ENCODE measurements at places on chromosomes 12 and 14.
A peak's percentile ranks its signal among the peaks of the same experiment; 100 is the strongest.

GRCh38 chr14:52058341-52058740 is 10.5 kb downstream of the NID2 start:
- DNase-seq = no peak

DNA sequence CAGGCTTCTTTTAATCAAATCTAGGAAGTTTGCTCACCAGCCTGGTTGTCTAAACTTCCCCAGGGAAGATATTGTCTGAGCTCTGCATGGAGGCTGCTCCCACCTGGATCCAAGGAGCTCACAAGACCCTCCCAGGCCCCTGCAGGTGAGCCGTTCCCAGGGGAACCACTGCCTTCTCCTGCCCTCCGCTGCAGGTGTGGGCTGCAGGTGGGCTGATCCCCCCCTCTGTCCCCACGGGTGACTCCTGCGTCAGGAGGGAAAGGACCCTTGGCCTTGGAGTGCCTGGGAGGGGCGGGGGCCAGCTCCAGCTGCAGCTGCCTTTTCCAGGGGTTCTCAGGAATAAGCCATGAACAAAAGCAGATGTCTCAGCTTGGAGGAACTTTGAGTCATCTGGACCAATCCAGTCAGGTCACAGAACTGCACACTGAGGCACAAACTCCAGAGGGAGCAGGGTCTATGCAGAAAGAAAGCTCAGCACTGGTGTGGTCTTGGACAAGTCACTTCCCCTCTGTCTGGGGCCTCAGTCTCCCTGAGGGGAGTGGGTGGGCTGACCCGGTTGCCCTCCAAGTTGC is 246.6 kb upstream of the RTL1 start:
- no peak for DNase-seq

DNA sequence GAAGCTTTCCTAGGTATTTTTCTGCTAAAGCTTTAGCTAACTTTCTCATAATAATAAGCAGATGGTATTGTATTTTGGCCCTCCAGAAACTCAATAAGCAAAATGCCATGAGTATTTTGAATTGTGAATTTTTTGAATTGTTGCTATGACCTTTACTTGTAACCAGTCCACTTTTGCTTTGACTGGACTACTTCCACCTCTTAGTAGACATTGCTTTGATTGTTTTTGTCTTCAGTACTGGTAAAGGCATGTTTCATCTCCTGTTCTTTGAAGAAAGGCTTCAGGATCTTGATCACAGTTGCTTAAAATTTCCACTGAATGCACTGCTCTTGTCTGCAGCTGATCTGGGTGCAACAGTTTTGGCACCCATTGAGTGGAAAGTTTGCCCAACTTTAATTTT is 102.3 kb downstream of the TRMT5 start:
- no peak for DNase-seq

- DNase-seq = peak; percentile 72
Measured at GRCh38 chr12:120822832-120823503, 81.2 kb downstream of the SPPL3 start.

- no peak for DNase-seq
Measured at GRCh38 chr12:52005903-52006703, 643 bp upstream of the TAMALIN start.

DNA sequence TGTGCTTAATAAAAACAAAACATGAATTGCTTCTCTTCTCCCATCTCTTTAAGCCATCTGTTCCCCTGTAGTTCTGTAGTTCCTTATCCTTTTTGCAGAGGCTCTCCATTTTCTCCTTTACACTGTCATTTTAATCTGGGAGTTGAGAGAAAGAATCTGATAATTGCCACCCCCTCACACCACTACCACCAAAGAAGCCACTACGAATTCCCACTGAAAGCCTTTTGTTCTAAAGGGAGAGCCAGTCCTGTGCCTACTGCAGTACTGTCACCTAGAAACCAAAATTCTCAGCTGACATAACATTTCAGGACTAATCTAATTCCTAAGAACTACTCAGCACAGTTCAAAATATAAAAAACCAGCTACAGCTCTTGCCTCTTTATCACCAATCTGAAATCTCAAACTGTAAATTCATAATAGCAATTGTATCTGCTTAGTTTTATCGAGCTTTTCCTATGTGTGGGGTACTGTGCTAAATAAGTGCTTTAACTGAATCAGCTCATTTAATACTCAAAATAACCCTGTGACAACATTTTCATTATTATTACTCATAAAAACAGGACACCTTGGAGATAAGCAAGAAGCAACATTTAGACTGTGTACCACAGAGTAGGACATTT is 72.4 kb downstream of the SPPL3 start:
- DNase-seq = no peak
